Myocyte (in vitro differentiated cells): ENCODE measurements at places on chromosomes 2 and 18. TPM values are rescaled to one million over a fixed set of nuclear protein-coding genes. Genes with fewer than 3 reads are reported as not detected.
A peak's percentile ranks its signal among the peaks of the same experiment; 100 is the strongest.

DNA sequence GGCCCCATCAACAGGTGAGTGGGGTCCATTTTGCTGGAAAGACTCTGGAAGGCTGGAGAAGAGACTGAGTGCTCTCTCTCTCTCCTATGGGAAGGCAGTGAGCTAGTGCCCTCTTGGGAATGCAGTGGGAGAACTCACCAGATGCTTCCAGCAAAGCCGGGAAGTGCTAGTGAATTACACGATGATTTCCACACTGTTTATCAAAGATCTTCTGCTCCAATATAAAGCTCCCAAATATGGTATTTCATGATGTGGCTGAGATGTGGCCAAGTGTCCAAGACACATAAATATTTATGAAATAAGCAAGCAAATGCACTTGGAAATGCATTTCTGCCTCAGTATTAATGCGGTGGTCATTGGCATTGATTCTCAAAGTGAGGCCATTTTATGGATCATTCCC, 135.9 kb downstream of the VAPA start:
- DNase-seq = no peak

Gene DLGAP1
- 0.75 and 1.4 TPM in 2 replicates for total RNA-seq

DNA sequence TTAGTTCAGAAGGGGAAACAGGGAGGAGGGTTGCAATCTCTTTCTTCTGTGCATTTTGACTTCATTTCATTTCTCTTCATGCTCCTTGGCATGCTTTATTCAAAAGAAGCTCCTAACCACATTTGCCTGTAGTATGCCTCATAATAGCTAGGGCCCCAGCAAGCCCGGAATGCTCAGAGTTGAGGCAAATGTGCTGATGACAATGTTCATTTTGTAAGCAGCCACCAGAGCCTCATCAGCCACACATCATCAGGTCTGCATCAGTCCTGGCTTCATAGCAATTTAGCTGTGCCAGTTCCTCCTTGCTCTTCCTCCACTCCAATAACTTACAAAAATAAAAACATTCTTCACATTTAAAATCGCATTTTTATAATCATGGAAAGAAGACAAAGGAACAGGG, 65.4 kb upstream of the MMADHC start:
- no peak for DNase-seq

DNA sequence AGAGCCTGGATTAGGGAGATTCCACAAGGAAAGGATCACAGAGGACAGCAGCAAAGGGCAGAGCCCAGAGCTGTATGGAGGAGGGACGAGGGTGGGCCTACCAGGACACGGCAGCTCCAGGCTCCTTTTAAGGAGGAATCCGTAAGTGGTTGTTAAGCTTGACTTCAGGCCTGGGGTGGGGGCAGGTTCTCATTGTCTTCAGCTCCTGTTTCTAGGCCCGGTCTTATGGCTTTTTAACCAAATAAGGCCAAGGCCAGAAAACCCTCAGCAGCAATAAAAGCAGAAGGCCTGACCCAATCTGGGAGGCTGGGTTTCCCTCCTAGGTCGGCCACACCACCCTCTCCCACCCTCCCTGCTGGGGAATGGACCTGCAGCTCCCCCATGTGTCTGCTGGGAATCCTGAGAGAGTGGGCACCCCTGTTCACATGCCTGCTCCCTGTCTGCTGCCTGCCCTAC, 111.2 kb downstream of the PLB1 start:
- DNase-seq = peak; percentile 59

Gene VWA3B
- total RNA-seq = not detected in 2 replicates

- DNase-seq = no peak
Measured at GRCh38 chr2:58635801-58636375, 394.8 kb upstream of the FANCL start.

Gene LYG2
- not detected in 2 replicates for total RNA-seq

GRCh38 chr2:32043561-32043960, 4.0 kb upstream of the DPY30 start:
- no peak for DNase-seq

DNA sequence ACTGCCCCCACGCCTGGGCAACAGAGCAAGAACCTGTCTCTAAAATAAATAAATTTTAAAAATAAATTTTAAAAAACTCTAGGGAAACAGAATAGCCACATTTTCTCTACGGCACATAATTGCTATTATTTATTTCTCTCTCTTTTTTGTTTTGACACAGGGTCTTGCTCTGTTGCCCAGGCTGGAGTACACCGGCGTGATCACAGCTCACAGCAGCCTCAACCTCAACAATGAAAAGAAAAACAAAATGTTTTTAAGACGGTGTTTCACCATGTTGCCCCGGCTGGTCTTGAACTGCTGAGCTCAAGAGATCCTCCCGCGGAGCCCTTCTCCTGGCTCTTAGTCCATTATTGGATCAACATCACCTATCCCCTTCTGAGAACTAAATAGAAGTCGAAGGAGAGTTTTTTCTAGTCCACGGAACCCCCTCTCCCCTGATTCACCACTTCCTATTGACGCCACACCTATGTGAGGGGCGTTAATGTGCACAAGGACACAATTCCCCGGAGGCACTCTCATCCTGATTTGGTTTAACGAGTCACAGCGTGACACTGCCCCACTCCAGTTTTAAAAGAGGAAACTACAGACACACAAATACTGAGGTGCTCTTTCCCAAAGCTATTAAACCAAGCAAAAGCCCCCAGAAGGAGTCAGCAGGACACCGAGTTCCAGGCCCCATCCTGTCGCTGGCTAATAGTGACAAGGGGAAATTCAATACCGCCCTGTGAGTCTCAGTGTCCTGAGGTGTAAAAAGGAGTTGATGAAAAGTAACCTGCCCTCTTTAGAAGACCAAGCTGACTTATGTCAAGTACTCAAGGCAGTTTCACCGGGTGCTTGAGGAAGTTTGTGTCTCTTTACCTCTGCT, 1.1 kb downstream of the NPC1 start:
- DNase-seq = peak; percentile 24

Gene FLACC1
- total RNA-seq = 1.8 and 2.4 TPM in 2 replicates

- DNase-seq = no peak
Measured at GRCh38 chr2:177691177-177691576, 298.6 kb downstream of the AGPS start.

DNA sequence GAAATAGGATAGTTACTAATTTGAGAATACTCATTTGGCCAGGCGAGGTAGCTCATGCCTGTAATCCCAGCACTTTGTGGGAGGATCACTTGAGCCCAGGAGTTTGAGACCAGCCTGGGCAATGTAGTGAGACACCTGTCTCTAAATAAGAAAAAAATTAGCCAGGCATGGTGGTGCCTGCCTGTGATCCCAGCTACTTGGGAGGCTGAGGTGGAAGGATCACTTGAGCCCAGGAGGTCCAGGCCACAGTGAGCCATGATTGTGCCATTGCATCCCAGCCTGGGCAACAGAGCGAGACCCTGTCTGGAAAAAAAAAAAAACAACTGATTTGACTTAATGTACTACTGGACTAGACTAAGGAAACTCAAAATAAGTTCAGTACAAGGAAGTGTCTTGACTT, 32.7 kb upstream of the ZNF638 start:
- no peak for DNase-seq

DNA sequence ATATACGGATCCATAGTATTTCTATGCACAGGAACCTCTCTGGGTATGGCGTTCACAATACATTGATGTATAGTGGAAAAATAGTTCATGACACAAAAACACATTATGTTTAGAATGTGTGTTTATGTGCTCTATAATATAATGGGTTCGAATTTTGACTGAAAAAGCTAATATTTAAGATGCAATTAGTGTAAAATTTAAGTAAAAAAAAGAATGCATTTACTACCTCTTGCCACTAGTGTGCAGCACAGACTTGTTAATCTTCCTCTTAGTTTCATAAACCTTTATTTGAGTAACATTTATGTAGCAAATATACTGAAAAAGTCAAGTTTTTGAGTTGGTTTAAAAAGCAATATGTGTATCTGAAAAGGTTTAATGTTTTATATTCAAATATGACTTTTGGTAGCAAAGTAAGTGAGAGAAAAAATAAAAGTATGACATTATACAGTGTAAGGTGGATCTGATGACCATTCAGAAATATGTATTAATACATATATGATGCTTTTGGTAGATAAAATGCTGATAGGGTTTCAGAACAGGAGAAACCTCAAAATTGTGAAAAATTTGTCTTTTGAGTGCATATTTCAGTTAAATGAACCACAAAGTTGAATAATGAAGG, 49.4 kb downstream of the CCDC102B start:
- DNase-seq = peak; percentile 22

GRCh38 chr2:30385327-30385726, 61.7 kb upstream of the LCLAT1 start:
- peak; percentile 73 for DNase-seq

DNA sequence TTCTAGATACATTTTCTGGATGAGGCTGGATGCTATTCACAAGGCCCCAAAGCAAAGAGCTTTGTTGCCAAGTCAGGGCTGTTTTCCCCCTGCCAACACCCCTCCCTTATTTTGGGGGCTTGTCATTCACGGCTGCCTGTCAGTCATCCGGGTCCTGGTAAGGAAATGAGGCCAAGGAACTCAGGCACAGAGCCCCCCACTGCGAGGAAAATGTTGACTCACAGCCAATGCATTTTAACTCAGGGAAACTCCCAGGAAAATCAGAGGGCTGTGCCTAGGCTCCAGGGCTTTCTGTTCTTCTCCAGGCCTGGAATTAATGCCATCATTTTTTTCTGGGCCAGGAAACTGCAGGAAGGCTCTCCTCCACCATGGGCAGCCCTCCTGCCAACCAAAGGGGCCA, 241.1 kb downstream of the SMAD2 start:
- no peak for DNase-seq

Gene ST6GAL2
- not detected in 2 replicates for total RNA-seq

GRCh38 chr2:201830666-201831065, 24.3 kb downstream of the CDK15 start:
- no peak for DNase-seq

GRCh38 chr2:3610881-3611505, 16.1 kb downstream of the COLEC11 start:
- DNase-seq = no peak

GRCh38 chr18:22268641-22269128, 99.3 kb downstream of the GATA6 start:
- no peak for DNase-seq

Gene ERLEC1
- total RNA-seq = 55.7 and 90.4 TPM in 2 replicates

DNA sequence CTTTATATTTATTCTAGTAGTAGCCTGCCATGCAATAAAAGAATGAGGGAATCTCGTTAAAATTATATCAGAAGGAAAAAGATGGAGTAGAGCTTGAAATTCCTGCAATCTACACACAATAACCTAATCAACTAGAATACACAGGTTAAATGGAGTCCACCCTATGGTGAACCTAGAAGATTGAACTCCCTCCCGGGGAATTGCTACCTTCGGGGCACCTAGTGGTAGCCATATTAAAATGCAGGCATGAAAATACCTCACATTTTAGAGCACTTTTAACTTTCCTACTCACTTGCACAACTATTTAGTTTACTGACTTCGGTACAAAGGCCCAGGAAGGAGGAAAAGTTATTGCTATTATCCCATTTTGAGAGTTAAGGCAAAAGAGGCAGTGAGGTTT, 174.5 kb downstream of the SS18 start:
- DNase-seq = no peak

Gene SOCS6
- total RNA-seq = 23.6 and 24.1 TPM in 2 replicates

Gene IL36B
- not detected in 2 replicates for total RNA-seq

DNA sequence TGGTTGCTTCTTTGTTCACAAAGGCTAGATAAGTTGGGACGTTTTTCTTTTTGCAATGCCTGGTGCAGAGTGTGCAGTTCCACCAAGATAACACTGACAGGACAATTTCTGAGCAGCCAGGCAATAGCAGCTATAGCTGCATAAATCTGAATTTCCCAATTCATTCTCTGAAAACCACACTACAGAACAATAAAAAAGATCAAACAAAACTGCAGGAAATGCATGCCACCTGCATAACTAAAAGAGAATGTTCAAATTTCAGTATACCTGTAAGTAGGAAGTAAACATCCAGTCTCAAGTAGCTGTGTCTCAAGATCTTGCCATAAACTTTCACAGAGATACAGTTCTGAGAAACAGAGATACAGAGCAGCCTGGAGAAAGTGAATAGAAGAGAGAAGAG, 5.3 kb upstream of the KCTD18 start:
- DNase-seq = no peak

DNA sequence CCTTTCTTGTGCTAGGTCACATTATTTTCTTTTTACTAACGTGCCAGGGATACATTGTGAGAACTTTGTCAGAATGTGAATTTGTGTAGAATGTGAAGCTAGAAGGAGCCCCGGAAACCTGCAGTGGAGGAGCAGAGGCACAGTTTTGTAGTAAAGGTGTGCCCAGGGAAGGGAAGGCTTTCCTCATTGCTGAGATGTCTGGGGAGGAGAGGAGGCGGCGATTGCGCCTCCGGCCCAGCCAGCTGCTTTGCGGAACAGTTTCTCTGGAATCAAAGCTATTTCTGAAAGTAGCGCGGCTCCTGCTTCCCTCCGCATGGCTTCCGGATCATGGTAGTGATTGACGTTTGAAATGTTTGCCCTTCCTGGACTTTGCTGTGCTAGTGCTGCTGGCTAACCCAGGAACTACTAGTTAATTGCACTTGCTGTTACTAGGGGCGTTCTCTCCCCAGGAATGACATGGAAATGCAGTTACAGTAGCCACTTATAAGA, 83.1 kb upstream of the RBM44 start:
- no peak for DNase-seq

DNA sequence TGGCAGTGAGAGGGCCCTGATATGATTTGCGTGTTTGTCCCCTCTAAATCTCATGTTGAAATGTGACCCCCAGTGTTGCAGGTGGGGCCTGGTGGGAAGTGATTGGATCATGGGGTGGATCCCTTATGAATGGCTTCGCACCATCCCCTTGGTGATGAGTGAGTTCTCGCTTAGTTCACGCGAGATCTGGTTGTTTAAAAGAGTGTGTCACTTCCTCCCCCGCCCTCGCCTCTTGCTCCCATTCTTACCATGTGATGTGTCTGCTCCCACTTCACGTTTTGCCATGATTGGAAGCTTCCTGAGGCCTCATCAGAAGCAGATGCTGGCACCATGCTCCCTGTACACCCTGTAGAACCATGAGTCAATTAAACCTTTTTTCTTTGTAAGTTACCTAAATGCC, 319.9 kb upstream of the ID2 start:
- DNase-seq = no peak

DNA sequence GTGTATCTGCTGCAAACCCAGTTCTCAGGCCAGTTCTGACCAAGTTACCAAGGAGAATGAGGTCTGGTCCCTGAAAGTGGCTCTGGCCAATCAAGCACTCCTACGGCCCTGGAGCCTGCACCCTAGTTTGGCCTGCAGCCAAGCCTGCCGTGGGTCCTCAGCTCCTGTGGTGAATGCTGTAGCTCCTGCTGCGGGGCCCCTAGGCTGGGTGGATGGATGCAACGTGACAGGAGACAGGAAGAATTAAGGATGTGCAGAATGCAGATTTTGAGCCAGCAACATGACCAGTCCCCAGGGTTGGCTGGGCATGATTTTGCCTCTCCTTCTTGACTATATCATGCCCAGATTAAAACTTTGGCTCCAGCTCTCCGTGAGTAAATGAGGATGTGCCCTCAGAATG, 97.2 kb downstream of the SMAD7 start:
- DNase-seq = no peak
